Hepatocyte (in vitro differentiated cells): ENCODE measurements at places on chromosomes 6 and 20.

DNA sequence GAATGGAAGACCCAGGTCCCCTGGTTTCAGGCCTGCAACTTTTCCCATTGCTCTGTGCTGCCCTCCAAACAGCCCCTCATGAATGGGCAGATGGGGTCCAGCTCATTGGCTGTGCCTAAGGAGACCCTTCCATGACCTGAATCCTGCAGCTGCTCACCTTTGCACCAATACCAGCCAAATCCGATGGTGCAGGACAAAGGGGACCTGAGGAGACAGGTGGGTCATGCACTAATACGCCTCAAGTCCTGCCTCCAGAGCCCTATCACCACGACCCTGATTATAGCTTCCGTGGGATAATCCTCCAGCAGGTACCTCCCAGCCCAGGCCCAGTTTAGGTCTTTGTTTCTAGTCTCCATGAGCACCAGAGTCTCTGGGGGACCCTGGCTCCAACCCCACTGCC is 16.8 kb downstream of the TREM1 start:
- no peak for DNase-seq

GRCh38 chr20:34075647-34076046 is 36.4 kb downstream of the EIF2S2 start:
- no peak for DNase-seq

GRCh38 chr6:157064502-157064901 is 258.8 kb downstream of the TMEM242 start:
- no peak for DNase-seq

- DNase-seq = peak; percentile 26
Measured at GRCh38 chr6:157063176-157063905, 260.0 kb downstream of the TMEM242 start.

DNA sequence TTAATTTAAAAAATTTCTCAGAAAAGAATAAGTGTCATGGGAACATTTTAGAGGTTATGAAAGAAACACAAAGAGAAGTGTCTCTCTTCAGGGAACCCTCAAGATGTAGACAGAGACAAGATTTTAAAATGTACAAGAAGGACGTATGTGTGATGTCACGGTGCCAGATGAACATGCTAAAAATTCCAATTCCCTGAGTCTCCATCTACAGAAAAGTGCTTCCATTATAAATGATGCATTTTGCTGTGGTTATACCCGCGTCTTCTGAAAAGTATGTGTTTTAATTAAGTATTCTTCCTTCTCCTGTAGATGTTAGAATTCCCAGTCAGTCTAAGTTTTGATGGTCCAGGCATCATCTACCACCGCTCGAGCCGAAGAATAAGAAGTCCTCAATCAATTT is 489.1 kb downstream of the PREX1 start:
- no peak for DNase-seq

DNA sequence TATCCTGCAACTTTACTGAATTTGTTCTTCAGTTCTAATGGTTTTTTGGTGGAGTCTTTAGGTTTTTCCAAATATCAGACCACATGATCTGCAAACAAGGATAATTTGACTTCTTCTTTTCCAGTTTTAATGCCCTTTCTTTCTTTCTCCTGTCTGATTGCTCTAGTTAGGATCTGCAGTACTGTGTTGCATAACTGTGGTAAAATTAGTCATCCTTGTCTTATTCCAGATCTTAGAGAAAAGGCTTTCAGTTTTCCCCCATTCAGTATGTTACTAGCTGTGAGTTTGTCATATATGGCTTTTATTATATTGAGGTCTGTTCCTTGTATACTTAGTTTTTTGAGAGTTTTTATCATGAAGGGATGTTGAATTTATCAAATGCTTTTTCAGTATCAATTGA is 4.3 kb downstream of the MICA start:
- no peak for DNase-seq

DNA sequence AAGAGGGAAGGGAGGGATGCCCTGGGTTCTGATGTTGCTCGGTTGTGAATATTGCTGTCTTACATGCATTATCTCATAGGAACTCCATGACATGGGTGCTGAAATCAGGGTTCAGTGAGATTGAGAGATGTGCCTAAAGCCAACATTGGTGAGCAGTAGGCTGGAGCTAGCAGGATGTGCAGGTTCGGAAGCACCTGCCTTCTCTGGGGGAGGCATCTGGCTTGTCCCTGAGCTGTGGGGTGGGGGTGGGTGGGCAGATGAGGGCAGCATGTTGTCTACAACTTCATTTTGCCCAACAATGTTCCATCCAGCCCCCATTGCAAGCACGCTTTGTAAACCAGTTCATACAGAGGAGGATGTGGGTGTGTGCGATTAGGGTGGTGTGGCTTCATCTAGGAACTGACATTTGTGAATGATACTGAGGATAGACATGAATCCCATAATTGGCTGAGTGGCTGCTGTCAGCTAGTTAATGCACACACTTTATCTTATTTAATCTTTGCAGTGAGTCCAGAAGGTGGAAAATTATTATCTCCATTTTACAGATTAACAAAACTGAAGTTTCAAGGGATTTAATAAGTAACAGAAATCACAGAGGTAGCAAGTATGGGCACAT is 119.4 kb downstream of the SYNDIG1 start:
- no peak for DNase-seq

- peak; percentile 55 for DNase-seq
Measured at GRCh38 chr6:125918681-125919566, 37.6 kb upstream of the HINT3 start.

DNA sequence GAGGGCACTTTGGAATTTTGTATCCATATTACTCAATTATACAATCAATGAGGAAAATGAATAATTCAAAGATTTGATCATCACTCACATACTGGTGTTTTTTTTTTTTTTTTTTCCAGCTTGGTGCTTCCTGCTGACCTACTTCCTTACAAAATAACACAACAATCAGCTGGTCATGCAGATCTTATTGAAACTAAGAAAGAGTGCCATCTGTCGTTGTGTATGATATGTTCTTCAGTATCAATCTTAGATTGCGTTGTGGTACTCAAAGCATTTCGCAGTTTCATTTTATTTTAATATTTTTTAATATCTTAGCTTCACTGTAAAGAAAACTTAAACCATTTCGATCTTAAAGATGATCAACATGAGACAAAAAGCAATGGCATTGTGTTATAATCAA is 155.6 kb downstream of the OGFRL1 start:
- DNase-seq = no peak

DNA sequence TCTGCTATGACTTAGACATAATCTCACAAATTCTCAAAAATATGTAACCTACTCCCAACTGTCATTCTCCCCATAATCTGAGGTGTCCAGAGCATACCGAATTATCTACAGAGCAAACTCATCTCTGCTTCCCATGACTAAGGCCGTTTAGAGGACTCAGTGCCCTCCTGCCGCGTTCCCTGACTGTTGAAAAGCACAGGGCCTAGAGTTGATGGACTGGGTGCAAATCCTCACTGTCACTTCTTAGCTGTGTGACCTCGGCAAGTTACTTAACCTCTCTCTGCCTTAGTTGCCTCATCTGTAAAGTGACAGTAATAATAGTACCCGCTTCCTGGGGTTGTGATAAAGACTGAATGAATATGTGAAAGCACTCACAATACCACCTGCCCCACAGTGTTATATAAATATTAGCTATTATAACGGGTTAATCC is 4.7 kb upstream of the TUBB2A start:
- DNase-seq = peak; percentile 36

DNA sequence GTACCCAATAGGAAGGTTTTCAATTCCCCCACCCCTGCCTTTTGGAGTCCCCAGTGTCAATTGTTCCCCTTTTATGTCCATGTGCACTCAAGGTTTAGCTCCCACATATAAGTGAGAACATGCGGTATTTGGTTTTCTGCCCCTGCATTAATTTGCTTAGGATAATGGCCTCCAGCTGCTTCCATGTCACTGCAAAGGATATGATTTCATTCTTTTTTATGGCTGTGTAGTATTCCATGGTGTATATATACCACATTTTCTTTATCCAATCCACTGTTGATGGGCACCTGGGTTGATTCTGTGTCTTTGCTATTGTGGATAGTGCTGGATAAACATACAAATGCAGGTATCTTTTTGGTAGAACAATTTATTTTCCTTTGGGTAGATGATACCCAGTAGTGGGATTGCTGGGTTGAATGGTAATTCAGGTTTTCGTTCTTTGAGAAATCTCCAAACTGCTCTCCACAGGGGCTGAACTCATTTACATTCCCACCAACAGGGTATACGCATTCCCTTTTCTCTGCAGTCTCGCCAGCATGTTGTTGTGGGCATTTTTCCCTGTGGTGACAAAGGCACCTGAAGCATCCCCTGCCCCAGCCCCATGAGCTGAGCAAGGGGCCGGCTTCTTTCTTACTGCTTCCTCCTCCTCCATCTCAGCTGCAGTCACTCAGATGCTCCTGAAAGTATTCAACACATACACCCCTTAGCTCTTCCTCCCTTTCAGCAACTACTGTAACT is 66.7 kb downstream of the ELOVL2 start:
- DNase-seq = no peak

- DNase-seq = peak; percentile 60
Measured at GRCh38 chr6:136549300-136550044, 750 bp downstream of the MAP7 start.

GRCh38 chr6:26432627-26433201 is 7.6 kb upstream of the BTN3A3 start:
- DNase-seq = no peak

GRCh38 chr20:52031206-52031562 is 160.4 kb downstream of the ZFP64 start:
- no peak for DNase-seq
